ENCODE measurements at places on chromosomes 1 and 21.

GRCh38 chr1:48105165-48105564 lies 108.0 kb upstream of the TRABD2B start:
- DNase-seq = no peak

GRCh38 chr1:43048601-43049011 lies 89.9 kb upstream of the SLC2A1 start:
- DNase-seq = no peak

DNA sequence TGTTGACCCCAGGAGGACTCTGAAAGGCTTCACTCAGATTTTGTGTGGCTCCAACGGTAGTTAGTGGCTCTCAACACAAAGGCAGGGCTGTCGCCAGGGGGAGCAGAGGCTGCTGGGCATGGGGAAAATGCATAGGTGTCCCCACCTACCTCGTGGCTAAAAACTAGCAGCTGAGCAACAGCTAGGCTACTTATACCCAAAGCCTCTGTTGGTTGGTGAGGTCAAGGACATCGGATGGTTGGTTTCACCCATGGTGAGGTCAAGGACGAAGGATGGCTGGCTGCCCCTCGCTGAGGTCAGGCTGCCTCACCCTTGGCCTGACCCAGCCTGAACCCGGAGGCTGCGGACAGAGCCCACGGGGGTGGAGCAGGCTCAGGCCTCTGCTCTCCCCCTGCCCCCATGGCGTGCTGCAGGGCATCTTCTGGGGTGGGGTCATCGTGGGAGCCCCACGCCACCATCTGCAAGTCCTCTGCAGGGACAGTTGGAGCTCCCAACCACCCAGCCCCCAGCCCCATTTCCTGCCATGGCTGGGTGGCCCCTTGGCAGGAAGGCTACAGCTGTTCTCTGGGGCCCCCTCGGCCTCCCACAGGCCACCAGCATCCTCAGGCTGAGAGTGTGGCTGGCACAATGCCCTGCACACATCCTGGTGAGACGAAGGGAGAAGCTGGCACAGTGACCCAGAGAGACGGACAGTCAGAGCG lies 8.5 kb upstream of the GNB1 start:
- DNase-seq = no peak

GRCh38 chr1:165875171-165875570 lies 47.8 kb downstream of the UCK2 start:
- DNase-seq = no peak

DNA sequence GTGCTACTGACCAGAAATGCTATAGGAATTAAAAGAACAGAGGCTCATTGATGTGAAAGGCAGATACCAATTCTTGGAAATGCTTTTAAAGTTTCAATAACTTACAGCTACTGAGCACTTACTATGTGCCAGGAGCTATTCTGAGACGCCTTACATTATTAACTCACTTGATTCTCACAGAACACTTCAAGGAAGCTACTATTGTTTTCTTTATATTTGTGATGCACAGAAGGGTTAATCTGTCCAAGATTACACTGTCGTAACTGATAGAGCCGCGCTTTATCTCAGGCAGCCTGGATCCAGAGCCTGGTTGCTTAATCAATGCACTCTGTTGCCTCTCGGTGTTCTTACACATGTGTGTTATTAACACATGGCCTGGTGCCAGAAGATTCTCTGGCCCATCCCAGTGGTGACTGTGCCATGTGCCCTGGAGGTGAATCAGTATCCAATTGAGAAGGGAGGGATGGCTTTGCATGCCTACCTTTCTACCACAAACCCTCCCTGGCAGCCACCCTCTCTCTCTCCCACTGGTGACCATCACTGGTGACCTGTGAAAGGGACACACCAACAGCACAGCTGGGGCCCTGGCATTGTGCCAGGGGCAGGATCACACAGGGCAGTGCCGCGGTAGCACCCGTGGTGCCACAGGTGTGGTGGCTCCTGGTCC lies 8.8 kb downstream of the FMO1 start:
- no peak for DNase-seq

GRCh38 chr1:208215393-208215792 lies 28.8 kb downstream of the PLXNA2 start:
- no peak for DNase-seq

DNA sequence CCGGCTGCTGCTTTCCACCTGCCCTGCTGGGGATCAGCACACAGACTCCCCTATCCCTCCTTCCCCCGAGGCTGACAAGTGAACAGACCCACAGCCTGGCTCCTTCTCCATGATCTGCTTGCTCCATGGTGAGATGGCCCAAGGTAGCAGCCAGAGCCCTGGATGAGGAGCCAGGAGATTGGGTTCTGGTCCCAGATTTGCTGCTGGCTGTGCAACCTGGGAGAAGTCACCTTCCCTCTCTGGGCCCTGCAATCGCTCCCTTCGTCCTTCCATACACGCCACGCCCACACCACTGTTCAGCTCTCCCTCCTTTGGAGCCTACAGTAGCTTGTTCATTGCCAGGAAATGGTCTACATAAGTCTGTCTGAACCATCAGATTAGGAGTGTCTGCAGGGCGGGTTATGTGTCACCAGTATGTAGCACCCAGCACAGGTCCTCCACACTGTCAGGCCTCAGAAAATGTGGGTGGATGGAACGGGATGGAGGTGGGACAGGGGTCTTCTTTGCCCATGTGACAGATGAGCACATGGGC lies 9.2 kb upstream of the EPHA8 start:
- no peak for DNase-seq

GRCh38 chr1:156590326-156591180 lies 1.0 kb upstream of the NAXE start:
- DNase-seq = no peak

DNA sequence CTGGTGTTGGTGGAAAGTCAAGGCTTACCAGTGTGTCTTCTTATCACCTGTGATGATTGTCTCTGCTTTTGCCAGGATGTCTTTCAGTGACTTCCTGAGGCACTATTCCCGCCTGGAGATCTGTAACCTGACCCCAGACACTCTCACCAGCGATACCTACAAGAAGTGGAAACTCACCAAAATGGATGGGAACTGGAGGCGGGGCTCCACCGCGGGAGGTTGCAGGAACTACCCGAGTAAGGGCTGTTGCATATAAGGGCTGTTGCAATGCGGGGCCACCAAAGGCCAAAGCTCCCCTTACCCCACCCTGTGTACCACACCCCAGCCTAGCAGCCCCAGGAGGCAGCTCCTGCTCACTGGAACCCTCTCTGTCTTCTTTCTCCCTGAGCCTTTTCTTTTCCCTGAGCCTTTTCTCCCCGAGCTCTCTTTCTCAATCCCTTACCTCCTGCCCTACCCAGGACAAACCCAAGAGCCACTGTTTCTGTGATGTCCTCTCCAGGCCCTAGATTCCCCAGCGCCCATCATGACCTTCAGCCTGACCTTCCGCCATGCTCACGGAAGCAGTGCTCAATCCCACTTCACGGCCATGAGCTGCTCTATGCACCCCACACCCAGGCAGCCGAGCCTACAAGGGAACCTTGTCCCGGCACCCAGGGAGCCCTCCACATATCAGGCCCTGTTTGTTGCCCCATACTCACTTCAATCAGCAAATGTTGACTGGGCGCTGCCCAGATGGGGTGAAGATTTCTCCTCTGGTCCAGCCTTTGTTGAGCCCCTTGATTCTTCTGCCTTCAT lies 40.6 kb downstream of the CAPN2 start:
- DNase-seq = no peak

DNA sequence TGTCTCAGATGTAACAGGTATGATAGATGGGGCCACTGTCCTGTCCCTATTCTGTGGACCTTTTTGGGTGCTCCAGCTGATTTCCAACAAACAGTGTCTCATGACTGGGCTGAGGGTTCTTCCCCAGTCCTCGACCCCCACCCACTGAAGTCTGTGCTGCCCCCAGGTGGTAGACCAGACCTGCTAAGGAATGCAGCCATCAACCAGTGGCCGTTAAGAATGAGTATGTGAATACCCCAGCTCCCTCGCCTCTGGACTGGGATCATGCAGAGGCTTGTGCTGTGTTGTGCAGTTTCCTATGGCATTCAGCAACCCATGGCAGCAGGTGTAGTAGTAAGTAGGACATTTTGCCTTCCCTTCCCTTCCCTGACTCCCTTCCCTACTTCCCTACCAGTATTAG lies 183.1 kb upstream of the KAZN start:
- peak; percentile 26 for DNase-seq

GRCh38 chr1:68339505-68339904 lies 107.2 kb upstream of the WLS start:
- DNase-seq = no peak

- no peak for DNase-seq
Observed at GRCh38 chr1:205843036-205843859, 6.7 kb downstream of the PM20D1 start.

GRCh38 chr1:240823357-240823756 lies 211.4 kb upstream of the GREM2 start:
- DNase-seq = no peak

GRCh38 chr1:222643606-222643937 lies 25.7 kb downstream of the MIA3 start:
- DNase-seq = peak; percentile 12

DNA sequence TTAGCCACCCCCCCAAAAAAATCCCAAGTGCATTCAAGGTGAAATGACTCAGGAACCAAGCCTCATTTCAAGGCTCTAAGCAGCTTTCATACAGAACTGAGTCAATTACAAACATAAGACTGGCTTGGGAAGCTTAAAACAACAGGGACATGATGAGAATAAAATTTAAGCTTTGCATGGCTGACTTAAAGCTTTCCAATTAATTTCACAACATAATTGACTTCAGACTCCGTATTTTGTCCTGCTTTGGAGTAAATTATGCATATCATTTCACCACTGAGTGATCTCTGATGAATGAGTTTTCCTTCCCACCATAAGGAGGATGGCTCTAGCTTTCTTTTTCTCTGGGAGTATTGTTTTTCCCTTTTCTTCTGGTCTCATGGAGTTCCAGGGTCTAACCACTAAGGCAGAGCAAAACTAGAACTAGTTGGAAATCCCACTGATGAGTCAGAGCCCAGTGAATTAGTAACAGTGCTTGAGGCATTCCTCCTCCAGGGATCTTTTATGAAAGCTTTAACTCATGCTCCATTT lies 72.8 kb downstream of the XCL2 start:
- DNase-seq = peak; percentile 20

DNA sequence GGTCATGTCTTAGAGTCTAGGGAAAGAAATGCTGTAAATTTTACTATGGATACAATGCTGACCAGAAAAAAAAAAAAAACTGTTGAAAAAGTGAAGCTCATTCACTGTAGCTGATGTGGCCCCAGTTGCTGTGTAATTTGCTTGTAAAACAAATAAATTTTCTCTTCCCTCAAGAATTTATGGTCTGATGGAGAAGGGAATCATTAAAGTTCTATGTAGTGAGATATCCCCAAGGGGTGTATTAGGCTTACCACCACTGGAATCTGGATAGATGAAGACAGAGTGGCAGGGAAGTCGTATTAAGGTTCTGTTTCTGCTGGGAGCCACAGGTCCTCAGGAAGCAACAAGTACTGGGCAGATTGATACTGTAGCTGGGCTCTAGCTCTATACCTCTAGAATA lies 860.0 kb downstream of the LTN1 start:
- DNase-seq = no peak

GRCh38 chr1:37158113-37158749 lies 123.9 kb upstream of the GRIK3 start:
- no peak for DNase-seq

- no peak for DNase-seq
Observed at GRCh38 chr1:69752831-69753230, 185.1 kb downstream of the LRRC7 start.

GRCh38 chr1:35488336-35488735 lies 68.9 kb downstream of the KIAA0319L start:
- no peak for DNase-seq

- no peak for DNase-seq
Observed at GRCh38 chr1:204350857-204351573, 8.7 kb downstream of the PLEKHA6 start.

DNA sequence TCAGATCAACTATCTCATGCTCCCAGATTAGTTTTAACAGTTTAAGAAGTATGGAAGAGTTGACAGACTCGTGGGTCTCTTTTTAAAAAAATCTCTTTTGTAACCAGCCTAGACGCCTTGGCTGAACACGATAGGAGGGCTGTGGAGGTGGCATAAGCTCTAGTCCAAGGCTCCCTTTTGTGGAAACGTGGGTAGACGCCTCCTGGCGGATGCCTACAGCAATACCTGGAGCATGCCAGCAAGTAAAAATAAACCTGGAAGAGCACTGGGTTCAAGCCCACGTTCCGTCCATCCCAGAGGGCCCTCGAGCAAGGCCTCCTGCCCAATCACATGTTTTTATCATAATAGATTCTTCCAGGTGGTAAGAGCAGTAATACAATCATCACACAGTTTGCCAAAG lies 87.9 kb downstream of the RGS7 start:
- DNase-seq = peak; percentile 56

- DNase-seq = no peak
Observed at GRCh38 chr1:17635811-17636210, 96.3 kb downstream of the ARHGEF10L start.

GRCh38 chr1:183968386-183968785 lies 69.1 kb downstream of the COLGALT2 start:
- no peak for DNase-seq

DNA sequence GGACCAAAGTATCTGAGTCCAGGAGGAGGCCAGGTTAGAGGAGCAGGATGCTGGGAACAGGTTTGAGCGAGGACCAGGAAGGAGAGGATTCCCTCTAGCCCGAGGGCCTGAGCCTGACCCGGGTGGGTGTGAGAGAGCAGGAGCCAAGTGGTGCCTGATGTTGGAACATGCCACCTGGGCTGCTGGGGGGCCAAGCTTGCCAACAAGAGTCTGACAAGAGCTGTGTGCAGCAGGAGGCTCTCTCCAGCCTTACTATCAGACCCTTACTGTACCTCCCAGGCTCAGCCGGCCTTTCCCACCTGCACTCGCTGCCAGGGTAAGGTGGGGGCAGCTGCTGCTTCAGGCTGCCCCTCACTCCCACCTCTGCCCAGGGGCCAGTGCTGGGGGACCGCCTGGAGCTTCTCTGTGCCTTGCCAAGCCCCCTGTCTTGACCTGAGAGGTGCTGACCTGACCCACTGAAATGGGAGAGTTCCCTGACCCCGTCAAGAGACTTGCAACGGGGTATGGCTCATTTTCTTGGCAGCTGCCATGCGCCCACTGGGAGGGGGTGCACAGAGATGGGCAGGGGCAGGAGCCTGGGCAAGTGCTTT lies 159.6 kb upstream of the VAMP3 start:
- DNase-seq = no peak

DNA sequence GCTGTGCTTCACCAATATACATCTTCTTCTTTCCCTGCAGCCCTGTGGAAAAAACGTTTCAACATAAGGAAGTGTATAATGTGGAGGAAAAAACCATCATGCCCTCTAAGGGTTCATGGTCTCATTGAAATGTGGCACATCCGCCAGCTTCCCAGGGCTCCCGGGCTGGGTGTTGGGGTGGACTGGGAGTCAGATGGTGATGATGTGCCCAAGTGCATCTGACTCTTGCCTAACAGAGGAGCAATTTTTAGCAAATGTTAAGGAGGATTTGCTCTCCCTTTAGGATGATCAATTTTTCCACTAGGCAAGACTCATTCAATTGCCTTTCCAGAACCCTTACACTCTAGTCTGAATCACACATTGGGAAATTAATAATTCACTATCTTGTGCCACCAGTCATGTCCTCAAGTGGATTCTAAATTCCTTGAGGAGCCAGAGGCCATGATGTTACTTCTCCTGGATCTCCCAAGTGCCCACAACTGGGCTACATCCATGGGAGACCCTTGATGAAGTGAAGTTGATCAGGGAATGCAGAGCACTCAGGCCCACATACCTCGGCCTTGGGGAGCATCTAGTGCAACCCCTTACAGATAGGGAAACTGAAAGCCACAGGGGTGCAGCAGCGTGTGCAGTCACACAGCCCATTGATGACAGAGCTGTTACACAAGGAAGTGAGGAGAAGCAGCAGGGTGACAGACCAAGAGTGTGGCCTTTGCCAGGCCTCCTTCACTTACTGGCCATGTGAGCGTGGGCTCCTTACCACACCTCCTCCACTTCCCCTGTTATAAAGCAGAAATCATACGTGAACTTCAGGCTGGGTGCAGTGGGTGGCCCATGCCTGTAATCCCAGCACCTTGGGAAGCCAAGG lies 100.0 kb upstream of the SLC44A3 start:
- DNase-seq = no peak

Measured in HEK293T (cell line).